ENCODE measurements at places on chromosomes 5 and 9.

GRCh38 chr5:96294884-96295202 is 138.2 kb downstream of the PCSK1 start:
- DNase-seq = no peak

DNA sequence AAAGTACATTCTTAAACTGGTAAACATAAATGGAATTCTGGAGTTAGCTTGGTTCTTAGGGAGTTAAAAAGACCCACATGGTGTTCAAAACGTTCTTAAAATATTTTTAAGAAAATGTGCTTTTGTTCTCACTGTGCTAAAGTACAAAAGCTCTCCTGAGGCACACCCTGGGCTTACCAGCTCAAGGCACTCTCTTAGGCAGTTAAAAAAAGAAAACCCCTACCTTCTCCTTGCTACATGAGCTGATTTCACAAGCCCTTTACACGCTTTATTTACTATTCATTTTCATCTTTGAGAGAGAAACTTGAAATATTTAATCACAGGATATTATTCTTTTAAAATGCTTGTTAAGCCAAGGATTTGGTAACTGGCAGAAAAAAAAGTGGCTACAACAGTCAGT is 723.3 kb upstream of the GRAMD2B start:
- no peak for DNase-seq

DNA sequence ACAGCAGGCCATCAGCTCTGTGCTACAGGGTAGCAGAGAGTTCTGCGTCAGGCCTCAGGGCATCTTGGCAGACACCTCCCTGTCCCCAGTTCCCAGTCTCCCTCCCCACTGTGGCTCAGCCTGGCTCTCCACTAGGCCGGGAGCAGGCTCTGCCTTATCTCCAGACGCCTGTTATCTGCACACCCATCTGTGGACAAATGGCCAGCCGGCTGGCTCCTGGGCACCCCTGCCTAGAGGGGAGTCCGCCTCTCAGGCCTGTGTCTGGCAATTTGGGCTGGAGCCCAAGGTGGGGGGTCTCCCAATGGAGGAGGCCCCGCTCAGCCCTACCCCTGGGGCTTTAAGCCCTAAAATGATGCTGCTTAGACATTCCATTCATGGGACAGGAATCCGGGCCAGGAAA is 39.2 kb upstream of the HAND1 start:
- no peak for DNase-seq

GRCh38 chr5:133128066-133128465 is 76.3 kb downstream of the HSPA4 start:
- DNase-seq = no peak

- no peak for DNase-seq
Observed at GRCh38 chr5:87452837-87453236, 40.1 kb upstream of the CCNH start.

DNA sequence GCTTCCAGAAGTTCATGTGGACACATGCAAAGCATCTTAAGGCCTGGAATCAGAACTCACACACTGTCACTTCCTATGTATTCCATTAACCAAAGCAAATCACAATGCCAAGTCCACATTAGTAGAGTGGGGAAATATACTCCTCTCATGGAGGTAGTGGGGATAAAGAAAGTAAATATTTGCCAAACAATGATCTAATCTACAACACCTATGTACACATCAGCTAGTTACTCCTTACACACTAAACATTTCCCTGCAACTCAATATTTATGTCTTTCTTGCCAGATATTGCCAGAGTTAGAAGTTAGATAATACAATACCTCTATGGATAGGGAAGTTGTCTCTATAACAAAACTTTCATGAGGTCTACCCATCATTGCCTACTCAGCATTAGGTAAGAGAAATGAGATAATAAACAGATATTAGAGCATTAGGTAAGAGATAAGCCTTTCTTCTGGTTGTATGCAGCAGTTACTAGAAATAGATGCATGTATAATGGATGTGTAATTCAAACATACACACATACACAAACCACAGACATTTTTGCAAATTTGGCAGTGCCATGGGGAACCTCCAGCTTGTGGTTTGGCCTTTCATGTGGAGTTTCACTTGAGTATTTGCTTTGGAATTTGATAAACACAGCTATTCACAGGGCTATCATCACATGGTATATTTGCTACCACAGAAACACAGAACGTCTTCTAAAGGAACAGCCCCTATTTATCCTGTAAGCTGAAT is 196.5 kb downstream of the TLE1 start:
- no peak for DNase-seq

GRCh38 chr9:136283291-136284235 is 20.3 kb downstream of the CCDC187 start:
- DNase-seq = peak; percentile 52
